ENCODE measurements at places on chromosomes 5 and 9.

- no peak for DNase-seq
Measured at GRCh38 chr5:51276250-51276649, 107.0 kb upstream of the ISL1 start.

DNA sequence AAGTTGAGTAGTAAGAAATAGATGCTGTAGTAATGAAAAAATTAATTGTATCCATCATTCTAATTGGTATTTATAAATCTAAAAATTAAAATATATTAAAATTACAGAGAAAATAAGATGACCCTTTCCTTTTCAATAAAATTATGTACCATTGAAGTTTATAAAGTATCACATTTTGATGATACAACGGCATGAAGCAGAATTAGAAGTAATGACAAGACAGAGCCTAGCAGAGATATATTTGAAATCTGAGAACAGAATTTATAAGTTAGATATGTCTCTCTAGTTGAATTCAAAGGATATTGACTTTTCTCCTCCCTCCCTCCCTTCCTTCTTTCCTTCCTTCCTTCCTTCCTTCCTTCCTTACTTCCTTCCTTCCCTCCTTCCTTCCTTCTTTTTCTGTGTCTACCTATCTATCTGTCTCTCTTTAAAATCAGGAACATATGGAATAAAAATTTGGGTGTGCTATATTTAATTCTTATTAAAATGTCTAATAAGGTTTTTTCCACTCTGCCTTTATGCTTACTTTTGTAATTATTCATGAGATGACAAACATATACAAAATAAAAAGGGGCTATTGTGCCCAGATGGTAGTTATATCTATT is 258.5 kb upstream of the CD180 start:
- DNase-seq: no peak

- DNase-seq: no peak
Measured at GRCh38 chr9:100466829-100467221, 6.1 kb upstream of the TMEFF1 start.

GRCh38 chr9:38662763-38663593 is 42.6 kb upstream of the ANKRD18A start:
- DNase-seq: no peak

GRCh38 chr5:40071870-40072269 is 607.8 kb upstream of the PTGER4 start:
- no peak for DNase-seq

All from esophagus squamous epithelium (tissue), 5 donors.